ENCODE measurements at places on chromosomes 7 and 10.

DNA sequence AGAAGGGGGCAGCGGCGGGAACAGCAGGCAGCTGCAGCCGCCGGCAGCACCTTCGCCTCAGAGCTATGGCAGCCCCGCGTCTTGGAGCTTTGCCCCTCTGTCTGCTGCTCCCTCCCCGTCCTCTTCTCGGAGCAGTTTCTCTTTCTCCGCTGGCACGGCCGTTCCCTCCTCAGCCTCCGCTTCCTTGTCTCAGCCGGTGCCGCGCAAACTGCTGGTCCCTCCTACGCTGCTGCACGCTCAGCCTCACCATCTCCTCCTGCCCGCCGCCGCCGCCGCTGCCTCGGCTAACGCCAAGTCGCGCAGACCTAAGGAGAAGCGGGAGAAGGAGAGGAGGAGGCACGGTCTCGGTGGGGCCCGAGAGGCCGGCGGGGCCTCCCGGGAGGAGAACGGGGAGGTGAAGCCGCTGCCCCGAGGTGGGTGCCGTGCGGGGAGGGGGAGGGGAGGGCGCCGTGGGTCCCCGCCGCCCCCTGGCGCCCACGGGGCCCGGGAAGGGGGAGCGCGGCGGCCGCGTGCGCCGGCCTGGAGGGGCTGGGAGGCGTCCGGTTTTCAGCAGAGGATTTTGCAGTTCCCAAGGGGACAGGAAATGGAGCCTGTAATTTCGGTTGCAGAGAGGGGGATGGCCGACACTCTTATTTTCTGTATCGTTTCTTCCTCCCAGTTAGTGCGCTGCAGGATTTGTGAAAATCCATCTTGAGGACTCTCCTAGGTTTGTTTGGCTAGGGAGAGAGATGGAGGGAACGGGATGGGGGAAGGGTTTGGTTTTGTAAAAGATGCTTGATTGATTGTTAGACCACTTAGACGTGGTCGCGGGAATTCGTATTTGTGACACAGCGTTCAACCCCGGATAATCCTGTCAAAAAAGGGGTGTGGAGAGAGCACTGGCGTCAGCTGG, 630 bp downstream of the RSBN1L start:
- DNase-seq: peak; percentile 34

DNA sequence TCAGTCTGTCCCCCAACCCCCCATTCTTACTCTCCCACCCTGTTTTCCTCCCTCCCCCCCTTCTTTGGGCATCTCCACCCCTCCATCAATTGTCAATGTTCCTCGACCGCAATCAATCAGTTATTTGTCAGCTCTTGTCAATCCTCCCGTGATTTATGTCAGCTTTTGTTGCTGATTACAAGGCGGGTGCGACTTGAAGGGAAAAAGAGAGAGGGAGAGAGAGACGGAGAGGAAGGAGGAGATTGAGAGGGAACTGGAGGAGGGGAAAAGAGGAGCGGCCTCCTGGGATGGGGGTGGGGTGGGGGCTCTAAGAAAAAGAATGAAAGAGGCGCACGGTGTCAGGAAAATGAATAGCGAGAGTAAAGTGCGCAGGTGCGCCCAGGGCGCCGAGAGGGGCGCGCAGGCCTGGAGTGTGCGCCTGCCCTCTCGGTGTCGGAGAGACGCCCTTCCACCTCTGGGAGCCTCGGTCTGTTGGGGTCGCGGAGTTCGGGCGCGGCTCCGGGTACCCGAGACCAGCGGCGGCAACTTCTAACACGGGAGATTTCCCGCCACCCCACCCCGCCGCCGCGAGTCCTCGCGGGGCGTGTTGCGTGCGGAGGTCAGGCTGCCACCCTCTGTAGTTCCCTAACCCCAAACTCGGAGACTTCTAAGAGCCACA, 1.1 kb upstream of the ZNF503 start:
- no peak for DNase-seq

GRCh38 chr10:74888962-74889661, 62.7 kb downstream of the KAT6B start:
- no peak for DNase-seq

DNA sequence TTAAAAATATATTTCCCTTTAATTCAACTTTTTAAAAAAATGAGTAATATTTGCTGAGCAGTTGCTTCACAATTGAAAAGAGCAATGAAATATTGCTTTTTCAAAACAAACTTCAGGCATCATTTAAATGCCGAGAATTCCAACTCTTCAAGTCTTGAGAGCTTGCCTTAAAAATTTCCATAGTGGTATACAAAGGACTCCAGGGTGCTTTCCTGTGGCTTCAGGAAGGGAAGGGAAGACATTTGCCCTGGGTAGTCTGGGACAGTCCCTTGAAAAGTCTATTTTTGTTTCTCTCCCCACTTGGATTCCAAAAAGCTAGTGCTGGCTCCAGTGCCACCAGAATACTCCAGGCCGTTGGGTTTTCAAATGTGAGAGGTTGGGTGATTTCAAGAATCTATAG, 71.7 kb downstream of the HYCC1 start:
- DNase-seq: no peak

DNA sequence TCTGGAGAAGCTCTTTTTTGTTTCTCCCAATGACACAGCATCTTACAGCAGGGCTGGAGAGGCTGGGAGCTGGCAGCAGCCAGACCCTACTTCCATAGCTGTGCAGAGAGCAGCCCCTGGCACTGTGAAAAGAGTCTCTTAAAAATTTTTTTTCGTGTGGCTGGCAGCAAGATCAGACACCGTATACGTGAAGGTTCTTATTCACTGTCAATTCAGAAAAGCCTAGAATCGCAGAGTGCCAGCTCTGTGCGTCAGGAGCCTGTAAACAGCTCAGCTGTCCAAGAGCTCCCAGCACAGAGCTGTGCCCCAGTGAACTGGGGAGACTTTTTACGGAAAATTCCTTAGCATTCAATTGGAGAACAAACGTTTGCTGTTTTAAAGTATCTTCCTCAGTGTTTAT, 6.5 kb downstream of the BAG3 start:
- no peak for DNase-seq

DNA sequence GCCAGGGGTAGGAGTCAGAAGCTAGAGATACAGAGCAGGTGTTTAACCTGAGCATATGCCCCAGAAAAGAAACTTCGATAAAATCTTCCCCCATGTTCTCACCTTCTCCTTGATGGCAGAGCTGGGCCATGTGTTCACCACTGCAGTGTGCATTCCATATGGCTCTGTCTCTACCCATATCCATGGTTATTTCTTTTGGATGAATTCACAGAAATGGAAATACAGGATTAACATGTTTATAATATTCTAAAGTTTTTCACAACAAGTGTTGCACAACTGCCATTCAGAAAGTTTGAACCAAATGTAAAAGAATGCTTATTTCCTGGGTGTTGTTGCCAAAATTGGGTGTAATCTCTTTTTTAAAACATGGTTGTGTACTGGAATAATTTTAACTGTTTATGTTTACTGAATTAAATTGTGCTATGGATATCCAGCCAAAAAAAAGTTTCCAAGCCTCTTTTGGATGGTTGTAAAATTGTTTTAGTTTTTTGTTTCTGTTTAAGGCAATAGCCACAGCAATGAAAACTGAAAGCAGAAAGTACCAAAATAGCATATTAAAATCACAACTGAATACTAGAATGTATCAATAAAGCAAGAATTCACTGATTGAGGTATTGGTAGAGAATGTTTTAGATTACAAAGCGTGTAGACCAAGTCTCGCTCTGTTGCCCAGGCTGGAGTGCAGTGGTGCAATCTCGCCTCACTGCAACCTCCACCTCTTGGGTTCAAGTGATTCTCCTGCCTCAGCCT, 19.9 kb upstream of the CCNY start:
- no peak for DNase-seq

Measured in T follicular helper cell (primary cell).